ENCODE measurements at places on chromosomes 6 and 20. TPM values are rescaled to one million over a fixed set of nuclear protein-coding genes. Genes with fewer than 3 reads are reported as not detected.

The CALHM5 gene
- total RNA-seq: 2.9 TPM

The UST gene
- total RNA-seq: 30.5 TPM

The CRISP3 gene
- total RNA-seq: 1.2 TPM

The BTN1A1 gene
- total RNA-seq: not detected

The ARMC12 gene
- total RNA-seq: 0.83 TPM

The APCDD1L gene
- 1.7 TPM for total RNA-seq

The HRH3 gene
- total RNA-seq: not detected

The DLK2 gene
- not detected for total RNA-seq

The TPBG gene
- 111 TPM for total RNA-seq

The IRAK1BP1 gene
- 4.8 TPM for total RNA-seq

The LIME1 gene
- total RNA-seq: 12.1 TPM

The NOX3 gene
- not detected for total RNA-seq

The UBD gene
- total RNA-seq: 0.50 TPM

The TINAG gene
- total RNA-seq: not detected

The STXBP5 gene
- 18.1 TPM for total RNA-seq

The KCTD20 gene
- 47.3 TPM for total RNA-seq

The VNN1 gene
- total RNA-seq: 0.57 TPM

The PPP1R3G gene
- 3.3 TPM for total RNA-seq

The PPDPF gene
- 274 TPM for total RNA-seq

The TRDN gene
- total RNA-seq: not detected

The QKI gene
- 231 TPM for total RNA-seq

The KCNK16 gene
- total RNA-seq: not detected
